ENCODE measurements at places on chromosomes 2 and 18.
A peak's percentile ranks its signal among the peaks of the same experiment; 100 is the strongest.

- no peak for DNase-seq
These were observed 10.9 kb downstream of the PSD4 start for GRCh38 chr2:113184531-113185230.

GRCh38 chr2:221461901-221462300 lies 110.2 kb downstream of the EPHA4 start:
- DNase-seq: no peak

- no peak for DNase-seq
These were observed 66.5 kb downstream of the USP37 start for GRCh38 chr2:218501665-218502064.

DNA sequence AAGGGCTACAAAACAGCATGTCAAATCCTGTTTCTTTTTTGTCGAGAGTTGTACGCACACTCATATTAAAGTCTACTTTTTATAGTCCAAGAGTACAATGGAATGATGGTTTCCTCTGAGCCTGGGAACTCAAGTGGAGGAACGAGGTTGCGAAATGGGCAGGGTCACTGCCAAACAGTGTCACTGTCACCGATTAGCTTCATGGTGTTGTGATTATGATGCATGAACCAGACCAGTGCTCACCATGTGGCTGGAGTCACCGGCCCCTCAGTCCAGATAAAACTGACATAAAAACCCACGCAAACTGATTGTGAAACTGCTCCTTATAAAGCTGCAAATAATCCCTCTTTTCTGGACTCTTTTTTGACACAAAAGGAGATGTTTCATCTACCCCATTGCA lies 122.0 kb downstream of the COPS8 start:
- DNase-seq: no peak

DNA sequence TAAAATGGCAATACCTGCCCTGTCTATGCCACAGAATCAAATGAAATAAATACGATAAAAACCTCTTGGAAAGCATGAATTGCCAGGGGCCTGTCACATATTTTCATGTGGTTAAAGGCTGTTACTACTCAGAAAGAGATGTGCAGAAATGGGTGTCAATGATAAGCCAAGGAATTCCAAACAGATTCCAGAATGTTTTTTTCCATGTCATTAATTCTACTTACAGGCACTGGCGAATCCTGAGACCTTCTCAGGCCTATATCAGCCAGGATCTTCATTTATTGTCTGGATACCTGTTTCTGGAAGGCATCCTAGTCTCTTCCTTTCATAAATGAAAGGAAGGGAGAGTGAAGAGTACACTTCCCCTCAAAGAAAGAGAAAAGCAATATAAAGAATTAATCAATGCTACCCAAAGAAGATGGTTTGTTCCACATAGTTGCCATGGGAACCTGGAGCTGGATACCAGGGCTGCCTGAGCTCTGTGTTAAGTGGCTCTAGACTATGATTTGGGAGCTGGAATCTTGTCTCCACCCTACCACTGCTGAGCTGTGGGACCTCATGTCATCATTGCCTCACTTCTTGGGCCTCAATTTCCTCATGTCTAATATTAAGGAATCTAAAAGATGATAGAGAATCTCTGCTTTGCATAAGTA lies 335.1 kb upstream of the SKOR2 start:
- DNase-seq: no peak

DNA sequence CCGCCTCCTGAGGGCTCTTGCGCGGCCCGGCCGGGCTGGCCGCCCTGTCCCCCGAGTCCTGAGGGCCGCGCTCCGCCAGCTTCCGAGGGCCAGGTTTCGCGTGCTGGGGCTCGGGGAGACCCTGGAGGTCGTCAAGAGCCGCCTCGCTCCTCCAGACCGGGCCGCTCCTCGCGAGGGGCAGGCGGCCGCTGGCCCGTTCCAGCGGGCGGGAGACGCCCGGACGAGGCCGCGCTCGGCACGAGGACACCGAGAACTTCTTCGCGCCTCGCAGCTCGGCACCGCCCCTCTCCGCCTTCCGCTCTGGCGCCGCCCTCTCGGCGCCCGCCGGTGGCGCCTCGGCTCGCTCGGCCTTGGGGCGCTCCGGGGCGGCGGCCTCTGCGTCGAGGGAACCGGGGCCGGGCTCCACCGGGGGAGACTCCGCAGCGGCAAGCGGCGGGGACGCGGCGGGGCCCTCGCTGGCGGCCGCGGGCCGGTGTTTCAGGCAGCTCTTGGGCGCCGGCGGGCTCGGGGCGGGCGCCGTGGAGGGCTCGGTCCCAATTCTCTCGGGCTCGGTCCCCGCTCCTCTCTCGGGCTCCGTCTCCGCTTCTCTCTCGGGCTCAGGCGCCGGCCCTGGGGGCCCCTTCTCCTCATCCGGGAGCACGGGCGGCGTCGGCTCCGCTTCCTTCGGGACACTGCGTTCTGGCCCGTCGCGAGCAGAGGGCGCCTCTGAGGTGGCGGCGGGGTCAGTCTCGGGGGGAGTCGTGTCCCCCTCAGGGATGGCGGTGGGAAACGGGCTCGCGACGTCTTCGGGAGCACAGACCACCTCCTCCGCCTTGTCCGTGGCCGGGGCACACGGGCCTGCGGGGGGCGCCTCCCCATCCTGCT lies 91.6 kb upstream of the MGAT4A start:
- DNase-seq: no peak

DNA sequence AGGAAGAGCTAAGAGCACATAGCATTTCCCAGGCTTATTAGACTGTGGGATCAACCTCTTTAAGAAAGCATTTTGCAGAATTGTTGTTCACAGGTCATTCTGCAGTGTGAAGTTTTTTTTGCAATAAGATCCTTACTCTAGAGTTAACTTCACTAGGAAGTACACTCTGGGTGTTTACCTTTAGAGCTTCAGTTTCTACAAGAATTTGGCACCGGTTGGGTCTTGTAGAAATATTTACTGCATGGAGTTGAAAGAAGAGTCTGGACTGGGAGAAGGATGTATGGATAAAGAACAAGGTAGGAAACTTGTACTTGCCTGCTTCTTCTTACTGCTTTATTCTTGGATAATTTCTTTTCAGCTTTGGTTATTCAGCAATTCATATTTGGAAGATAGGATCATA lies 944.9 kb upstream of the GYPC start:
- DNase-seq: no peak

GRCh38 chr2:103174711-103175110 lies 412.9 kb downstream of the TMEM182 start:
- DNase-seq: no peak

GRCh38 chr2:47916412-47916811 lies 10.1 kb upstream of the FBXO11 start:
- no peak for DNase-seq

DNA sequence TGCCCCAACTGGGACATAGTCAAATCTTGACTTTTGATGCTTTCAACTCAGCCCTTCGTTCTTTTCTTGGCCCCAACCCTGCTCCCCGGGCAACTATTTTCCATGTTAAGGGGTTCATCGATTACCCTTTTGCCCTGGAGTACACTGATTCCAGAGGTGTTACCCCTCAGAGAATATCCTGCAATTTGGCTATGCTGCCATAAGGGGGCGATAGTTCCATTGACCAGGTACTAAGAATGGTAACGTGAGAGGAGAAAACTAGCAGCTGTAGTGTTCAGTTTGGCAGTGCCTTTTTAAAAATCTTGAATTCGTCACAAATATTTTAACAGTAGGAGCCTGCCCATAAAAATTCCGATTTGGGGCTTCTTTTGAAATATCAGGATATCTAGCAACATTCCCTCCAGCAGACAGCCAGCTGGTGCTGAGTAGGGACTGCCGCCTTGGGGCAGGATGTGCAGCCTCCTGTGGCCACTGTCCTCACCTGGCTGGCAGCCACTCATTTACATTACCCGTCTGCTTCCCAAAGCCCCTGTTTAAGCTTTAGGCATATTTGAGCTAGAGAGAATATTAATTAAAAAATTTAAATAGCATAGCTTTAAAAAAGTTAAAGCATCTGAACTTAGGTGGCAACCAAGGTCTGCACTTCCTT lies 146.3 kb upstream of the SKOR2 start:
- DNase-seq: no peak

DNA sequence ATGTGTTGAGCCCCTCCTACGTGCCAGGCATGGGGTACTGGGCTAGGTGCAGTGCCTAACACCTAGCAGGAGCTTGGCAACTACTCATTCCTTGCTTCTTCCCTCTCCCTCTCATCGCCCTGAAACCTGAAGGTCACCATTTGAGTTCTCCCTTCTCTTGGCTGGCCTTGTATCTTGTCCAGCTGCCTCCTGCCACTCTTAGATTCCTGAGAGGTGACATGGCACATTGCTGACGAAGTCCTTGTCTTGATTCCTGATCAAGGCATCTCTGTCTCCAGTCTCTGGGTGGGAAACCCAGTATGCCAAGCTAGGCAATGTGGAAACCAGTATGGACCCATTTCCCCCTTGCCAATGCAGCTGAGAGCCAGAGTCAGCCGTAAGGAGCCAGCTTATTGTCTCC lies 9.0 kb upstream of the EFR3B start:
- no peak for DNase-seq

DNA sequence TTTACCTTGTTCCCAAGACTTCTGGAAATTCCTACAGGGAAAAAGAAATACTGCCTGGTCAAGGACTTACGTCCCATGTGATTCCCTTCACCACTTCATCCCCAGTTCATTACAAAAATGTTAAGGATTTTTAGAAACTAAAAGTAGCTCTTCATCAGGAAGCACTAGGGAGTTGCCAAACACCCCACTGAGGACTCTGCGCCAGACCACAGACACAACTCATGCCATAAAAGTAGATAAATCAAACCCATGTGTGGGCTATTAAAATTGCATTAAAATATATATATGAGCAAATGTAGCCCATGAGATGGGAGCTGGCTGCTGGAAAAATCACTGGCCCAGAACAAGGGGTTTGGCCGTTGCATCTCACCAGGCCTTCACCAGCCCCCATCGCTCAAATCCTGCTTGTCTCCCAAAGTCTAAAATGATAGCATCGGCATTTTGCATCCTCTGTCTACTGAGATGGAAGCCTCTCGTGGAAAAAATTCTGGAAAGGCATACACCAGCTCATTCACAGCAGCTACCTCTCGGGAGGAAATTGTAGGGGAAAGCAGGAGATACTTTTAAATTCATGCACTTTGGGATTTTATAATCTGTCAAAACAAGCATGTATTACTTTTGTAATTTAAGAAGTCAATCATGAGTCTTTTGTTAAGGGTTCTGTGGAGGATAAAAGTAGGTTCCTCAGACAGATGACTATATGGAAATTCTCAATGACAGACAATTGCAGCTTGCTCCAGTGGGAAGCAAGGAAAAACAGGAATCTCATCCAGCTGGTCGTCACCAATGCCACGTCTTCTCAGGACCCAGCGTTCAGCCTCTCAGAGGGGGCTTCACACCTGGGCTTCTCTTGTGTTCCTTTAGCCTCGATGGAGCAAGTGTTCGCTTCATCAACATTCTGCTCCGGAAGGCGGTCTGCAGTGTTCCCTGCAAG lies 113.9 kb downstream of the MREG start:
- DNase-seq: no peak

- no peak for DNase-seq
These were observed 115.0 kb upstream of the GLS start for GRCh38 chr2:190765386-190766173.

GRCh38 chr2:12006850-12007249 lies 260.4 kb downstream of the LPIN1 start:
- no peak for DNase-seq

- no peak for DNase-seq
These were observed 154.1 kb downstream of the SOCS6 start for GRCh38 chr18:70442933-70443332.

- DNase-seq: no peak
These were observed 151.1 kb downstream of the FHOD3 start for GRCh38 chr18:36448384-36449290.

DNA sequence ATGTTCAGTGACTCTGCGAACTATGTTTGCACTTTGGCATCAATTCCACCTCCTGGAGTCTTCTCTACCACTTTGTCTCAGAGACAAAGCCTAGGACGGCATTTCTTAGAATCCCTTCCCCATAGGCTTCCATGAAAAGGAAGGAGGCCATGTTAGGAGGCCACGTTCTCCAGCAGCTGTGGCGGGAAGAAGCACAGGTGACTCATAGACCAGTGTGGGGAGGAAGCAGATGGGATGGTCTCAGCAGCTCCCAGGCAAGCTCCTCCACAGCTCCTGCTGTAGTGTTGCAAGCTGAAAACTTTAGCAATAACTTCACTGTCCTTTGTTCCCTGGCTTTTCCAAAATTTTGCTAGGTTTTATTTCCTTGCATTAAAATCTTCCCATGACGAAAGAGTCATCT lies 781.3 kb upstream of the ID2 start:
- DNase-seq: no peak

GRCh38 chr2:128289439-128289838 lies 29.2 kb downstream of the HS6ST1 start:
- no peak for DNase-seq

GRCh38 chr2:71935262-71935848 lies 212.3 kb downstream of the CYP26B1 start:
- DNase-seq: no peak

DNA sequence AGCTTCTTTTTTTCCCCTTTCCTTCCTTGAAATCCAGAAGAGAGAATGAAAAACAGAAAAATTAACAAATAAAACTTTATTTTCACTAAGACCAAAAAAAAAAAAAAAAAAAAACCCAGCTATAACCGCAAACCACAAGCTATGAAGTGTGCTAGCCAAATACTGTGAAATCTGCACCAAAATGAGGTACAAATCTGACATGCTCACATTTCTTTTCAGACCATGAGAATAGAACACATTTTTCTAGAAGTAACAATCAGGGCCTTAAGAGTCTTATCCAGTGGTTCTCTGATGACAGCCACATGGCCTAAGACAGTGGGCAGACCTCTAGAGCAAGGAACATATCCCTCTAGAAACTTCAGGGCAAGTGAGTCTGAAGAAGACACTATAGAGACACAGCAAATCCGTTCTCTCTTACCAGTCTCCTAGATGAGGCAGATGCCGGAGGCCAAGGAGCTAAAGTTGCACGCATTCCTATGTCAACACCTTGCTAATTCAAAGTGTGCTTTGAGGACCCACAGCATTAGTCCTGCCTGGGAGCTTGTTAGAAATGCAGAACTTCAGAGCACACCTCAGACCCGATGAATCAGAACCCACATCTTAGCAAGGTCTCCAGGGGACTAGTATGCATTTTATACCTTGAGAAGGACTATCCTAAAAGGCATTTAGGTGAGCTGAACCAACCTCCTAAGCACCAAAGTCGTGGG lies 317.1 kb downstream of the MYCN start:
- no peak for DNase-seq

DNA sequence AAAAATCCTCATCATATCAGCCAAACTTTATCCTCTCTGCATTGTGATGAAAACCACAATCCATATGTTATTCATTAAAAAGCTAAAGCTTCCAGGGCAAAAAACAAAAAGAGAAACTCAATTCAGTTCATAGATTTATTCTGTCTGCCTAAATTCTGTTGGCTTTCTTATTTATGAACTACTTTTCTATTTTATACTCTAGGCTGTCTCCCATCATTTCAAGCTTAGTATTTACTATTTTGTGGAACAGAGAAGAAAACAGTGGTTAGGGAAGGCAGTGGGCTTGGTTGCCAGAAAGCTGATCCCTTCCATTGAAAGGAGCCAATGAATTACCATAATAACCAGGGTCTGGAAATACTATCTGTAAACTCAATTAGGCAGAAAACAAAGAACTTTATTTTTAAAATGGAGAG lies 71.8 kb downstream of the RAPH1 start:
- no peak for DNase-seq

- peak; percentile 11 for DNase-seq
These were observed 61.2 kb downstream of the LRPPRC start for GRCh38 chr2:43934567-43934966.
